ENCODE measurements at places on chromosomes 2 and 18. TPM values are rescaled to one million over a fixed set of nuclear protein-coding genes. Genes with fewer than 3 reads are reported as not detected.

KCNE4 gene
- total RNA-seq: 17.4 TPM

DNA sequence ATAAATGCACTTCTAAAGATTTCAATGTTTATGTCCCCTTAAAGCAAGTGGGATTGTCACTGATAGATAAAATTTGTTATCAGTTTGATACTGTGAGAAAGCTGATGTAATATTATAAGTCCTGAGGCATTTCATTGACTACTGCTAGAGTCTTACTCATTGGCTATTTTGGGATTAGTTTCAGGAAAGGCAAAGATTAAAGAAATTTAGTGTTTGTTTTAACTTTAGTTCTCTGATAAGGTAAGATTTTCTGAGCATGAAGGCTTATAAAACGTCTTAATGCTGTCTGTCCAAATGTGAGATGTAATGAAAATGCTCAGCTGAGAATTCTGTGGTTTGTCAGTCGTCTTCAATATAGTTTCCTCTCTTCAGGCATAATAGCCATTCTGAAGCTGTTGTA is 886.4 kb upstream of the CDH2 start:
- ATAC-seq: no peak

- ATAC-seq: peak; percentile 7
Observed at GRCh38 chr2:11154016-11154922, 998 bp upstream of the SLC66A3 start.

DNA sequence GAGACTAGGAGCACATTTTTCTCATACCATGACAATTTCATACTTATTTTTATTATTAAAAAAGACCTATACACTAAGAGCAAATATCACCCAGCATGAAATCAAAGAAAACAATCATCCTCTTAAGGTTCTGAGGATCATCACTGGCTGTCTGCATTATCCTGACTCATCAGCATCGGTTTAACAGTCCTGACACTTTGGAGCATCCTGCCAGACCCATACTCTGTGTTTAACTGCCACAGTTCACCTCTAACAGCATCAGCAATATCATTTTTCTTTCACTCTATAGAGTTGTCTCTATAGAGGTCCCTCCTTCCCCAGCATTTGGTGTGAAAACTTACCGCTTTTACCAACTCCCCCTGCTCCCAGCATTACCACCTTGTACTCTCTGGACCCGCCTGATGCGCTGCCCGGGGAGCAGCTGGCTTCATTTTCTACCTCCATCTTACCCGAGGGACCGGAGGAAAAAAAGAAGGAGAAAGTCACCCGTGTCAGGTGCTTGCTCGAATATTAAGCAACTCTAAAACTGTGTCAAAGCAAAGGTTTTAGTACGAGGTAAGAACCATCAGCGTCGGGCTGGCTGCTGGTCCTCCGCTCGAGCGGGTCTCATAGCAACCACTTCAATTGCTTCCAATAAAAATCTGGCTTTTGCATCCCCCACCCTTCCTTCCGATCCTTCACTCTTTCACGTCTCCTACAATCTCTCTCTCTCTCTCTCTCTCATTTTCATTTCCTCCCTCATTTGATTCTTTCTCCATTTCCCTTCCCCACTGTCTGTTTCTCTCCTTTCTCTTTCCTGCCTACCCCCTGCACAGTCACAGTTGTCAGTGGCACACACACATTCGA is at the start of gene RIT2:
Gene RIT2 (minus strand): TSS at position 610 of the 846 bp plus-strand sequence.
- ATAC-seq: no peak

GRCh38 chr2:129812654-129813053 is 166.8 kb upstream of the RAB6C start:
- ATAC-seq: no peak

DNA sequence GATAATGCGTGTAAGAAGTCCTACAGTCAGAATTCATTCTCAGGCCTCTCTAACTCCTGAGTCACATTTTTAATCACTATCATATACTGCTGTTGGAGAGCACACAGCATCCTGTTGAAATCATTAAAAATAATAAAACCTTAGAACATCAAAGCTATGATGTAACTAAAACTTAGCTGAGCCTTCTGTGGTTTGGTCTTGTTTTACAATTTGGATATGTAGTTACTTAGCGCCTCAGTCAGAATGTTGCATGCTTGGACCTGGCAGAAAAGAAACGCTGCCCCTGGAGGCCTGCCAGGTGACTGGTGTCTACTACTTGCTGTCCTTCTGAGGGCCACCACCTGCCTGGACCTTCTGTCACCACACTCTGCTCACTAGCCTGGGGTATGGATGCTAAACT is 261.1 kb upstream of the RASGRP3 start:
- ATAC-seq: no peak

DNA sequence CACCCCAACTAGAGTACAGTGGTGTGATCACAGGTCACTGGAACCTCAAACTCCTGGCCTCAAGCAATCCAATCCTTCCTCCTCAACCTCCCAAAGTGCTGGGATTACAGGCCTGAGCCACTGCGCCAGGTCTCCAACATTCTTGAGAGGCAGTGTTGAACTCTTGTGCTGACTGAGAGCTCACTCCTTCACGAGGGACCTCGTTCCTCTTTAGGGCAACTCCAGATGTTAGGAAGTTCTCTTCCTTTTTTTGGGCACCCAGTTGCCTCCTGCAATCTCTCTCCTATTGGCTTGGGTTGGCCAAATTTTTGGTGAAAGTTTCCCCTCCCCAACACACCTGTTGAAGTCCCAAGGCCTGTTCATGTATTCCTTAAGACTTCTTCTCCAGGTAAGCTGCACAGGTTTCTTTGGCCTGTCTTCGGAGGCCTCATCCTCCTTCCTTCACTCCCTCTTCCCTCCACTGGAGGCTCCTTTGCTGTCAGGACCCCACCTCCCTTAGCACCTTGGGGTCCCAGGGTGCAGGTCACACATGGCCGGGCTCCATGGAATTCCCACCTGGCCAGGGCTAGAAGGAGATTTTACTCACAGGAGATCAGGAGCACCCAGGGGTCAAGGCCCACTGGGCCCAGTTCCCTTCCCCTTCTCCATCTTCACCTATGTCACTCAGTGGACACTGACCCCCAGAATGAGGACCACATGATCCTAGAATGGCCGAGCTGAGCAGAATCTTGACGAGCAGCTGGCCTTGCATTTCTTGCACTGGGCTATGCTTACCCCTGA is 94.6 kb upstream of the SMAD2 start:
- ATAC-seq: no peak

DNA sequence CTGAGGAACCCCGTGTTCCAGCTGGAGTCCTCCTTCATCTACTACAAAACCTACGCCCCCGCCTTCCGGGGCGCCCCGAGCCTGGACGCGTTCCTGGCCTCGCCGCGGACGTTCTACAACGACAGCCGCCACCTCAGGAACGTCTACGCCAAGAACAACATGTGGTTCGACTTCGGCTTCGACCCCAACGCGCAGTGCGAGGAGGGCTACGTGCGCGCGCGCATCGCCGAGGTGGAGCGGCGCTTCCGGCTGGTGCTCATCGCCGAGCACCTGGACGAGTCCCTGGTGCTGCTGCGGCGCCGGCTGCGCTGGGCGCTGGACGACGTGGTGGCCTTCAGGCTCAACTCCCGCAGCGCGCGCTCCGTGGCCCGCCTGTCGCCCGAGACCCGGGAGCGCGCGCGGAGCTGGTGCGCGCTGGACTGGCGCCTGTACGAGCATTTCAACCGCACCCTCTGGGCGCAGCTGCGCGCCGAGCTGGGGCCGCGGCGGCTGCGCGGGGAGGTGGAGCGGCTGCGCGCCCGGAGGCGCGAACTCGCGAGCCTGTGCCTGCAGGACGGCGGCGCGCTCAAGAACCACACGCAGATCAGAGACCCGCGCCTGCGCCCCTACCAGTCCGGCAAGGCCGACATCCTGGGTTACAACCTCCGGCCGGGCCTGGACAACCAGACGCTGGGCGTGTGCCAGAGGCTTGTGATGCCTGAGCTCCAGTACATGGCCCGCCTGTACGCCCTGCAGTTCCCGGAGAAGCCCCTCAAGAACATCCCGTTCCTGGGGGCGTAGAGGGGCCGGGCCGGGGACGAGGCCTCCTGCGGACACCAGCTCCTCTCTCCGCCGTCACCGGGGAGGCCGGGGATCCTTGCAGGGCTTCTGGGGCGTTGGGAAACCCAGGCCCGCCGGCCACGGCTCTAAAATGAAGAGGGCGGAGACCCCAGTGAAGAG is 5.3 kb upstream of the NEU4 start:
- ATAC-seq: peak; percentile 47

DNA sequence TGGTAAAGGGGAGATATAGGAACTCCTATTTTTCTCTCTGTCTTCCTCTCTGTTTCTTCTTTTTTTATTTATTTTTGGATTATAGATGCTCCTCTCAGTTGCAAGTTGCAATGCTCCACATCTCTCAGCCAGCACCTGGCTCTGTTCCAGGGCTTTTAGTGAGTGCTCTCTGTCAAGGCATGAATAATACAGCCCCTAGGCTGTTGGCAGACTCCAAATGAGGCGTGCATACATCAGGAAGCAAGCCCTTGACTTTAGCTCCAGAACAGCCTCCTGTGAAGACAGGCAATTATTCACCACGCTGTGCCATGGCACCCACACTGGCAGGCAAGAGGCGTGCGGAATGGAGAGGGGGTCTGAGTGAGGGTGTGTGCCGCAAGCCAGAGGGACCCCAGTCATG is 228.1 kb upstream of the PXDN start:
- no peak for ATAC-seq

DNA sequence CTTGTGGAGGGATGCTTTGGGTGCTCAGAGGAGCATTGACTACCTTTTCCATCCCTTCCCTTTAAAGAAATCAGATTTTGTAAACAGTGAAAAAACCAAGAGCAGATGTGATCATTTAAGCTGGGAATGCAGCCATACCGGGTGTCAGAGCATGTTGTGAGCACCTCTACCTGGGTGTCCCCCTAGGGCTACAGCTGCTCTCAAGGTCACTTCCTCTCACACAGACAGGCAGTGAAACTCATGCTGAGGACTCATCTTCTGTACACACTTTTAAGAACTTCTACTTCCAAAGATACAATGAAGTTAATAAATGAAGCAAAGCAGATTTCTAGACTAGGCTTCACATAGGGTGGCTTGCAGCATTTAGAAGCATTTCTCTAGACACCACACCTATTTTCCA is 48.4 kb upstream of the FRZB start:
- no peak for ATAC-seq

DNA sequence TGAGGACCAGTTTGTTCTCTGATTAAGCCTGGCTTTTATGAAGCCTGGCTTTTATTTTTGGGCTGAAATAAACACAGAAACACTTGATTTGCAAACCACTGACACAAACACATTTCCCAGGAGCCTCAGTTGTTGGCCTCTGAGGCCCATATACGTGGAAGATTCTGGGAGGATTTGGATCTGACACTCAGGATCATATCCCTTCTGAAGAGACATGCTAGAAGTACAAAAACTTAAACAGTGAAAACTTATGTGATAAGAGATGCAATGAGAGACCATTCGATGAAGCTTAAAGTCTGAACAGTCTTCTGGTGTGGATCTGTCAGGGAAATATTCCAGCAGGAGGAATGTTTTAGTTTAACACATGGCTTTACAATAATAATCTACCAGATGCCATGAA is 33.0 kb downstream of the MYT1L start:
- ATAC-seq: no peak

UNC80 gene
- 0.07 TPM for total RNA-seq

DNA sequence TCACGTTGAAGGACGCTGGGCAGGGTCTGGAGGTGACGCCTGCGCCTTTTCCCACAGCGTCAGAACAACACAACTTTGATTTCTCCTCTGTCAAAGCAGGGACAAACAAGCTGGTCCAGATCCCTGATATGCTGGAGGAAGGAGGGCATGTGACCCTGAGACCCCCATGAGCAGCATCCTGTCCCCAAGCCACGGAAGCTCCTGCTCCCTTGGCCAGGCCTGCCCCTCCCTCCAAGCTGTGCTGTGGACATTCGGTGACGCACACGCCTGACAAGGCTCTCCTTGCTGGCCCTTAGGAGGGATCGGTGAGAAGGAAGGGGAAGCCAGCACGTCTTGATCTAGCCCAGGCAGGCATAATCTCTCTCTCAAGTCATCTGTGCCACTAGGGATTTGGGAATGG is 11.3 kb downstream of the MLPH start:
- no peak for ATAC-seq

DNA sequence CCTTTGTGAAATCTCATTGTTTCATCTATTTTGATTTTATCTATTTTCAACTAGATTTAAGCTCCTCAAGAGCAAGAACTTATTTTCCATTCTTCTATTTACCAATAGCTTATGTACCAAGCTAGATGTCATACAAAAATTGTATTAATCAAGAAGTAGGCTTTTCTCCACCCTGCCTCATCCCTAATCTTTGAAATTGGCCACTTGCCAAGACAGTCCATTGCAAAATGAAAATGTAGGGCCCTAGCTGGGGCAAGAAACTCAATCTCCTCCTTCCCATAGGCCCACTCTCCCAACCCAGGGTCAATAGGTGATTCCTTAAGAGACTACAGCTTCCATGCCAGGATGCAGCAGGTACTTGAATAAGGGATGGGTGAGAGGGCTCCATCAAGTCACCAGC is 39.3 kb upstream of the STPG4 start:
- no peak for ATAC-seq

DNA sequence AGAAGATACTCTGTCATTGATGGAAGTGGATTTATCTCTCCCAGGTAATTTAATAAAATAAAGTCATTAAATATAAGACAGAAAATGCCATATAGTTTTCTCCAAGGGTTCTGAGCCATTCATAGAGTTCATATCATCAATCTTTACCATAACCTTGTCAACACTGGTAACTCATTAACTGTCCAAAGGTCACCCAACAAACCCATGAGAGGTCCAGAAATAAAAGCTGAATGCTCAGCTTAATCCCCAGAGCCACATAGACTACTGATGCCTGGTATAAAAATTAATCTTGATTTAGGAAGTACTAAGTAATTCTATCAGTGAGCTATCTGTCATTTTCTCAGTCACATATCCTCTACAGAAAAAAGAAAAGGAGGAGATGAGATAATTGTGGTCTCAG is 903.0 kb upstream of the DDX18 start:
- ATAC-seq: no peak

GRCh38 chr2:98691303-98691702 is 39.6 kb downstream of the MGAT4A start:
- ATAC-seq: no peak

- ATAC-seq: no peak
Observed at GRCh38 chr2:221225752-221226151, 346.4 kb downstream of the EPHA4 start.

Measured in gastroesophageal sphincter (tissue), 4 donors.